ENCODE measurements at places on chromosomes 1 and 21.

GRCh38 chr1:47883963-47884362 is 113.2 kb downstream of the TRABD2B start:
- DNase-seq = no peak

GRCh38 chr1:159282118-159282517 is 20.0 kb upstream of the FCER1A start:
- DNase-seq = no peak

DNA sequence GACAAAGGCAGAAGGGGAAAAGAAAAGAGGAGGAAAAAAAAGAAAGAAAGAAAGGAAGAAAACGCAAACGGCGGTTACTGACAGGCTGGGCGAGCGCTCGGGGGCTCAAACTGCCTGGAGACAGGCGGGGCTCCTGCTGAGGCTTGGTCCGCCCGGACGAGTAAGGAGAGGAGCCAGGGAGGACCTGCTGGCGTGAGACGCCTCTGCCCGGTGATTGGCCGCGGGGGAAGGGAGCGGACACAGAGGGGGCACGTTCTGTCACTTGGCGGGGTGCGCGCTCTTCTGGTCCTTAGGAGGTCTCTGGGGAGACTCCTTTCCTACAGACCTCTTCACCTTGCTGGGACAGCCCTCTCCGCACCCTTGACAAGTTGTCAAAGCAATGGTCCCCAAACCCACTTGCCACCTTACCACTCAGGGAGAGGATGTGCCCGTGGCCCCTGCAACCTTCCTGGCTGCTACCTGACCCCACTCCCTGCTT is 791 bp upstream of the PIK3R3 start:
- no peak for DNase-seq

DNA sequence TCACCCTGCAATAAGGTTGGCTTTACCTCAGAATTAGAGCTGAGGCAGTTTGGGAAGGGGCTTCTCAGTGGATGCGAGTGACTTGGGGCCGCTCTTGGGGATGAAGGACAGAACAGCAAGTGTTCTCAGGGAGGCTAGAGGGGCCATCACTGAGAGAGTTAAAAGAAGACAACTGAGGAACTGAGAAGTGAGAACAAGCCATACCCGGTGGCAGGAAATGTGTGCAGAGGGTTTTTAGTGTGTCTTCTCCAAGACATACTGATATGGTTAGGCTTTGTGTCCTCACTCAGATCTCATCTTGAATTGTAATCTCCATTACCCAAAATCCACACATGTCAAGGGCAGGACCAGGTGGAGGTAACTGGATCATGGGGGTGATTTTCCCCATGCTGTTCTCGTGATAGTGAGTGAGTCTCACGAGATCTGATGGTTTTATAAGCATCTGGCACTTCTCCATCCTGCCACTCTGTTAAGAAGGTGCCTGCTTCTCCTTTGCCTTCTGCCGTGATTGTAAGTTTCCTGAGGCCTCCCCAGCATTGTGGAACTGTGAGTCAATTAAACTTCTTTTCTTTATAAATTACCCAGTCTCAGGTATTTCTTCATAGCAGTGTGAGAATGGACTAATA is 75.8 kb downstream of the PCBP3 start:
- DNase-seq = no peak

DNA sequence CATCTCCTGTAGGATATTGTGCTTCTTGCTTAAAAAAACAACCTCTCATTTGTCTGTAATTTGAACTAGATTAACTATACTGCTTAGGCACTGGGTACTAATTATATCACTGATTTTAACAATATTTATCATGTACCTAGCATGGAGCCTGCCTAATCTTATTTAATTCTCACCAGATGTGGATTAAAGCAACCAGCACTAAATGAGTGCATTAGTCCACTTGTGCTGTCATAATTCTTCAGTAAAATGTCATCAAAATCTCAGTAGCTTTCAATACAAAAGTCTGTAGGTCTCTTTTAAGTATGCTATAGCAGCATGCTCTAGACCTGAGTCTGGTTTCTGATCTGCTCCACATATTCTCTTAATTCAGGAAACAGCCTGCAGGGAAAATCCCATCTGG is 368.1 kb downstream of the NCAM2 start:
- no peak for DNase-seq

DNA sequence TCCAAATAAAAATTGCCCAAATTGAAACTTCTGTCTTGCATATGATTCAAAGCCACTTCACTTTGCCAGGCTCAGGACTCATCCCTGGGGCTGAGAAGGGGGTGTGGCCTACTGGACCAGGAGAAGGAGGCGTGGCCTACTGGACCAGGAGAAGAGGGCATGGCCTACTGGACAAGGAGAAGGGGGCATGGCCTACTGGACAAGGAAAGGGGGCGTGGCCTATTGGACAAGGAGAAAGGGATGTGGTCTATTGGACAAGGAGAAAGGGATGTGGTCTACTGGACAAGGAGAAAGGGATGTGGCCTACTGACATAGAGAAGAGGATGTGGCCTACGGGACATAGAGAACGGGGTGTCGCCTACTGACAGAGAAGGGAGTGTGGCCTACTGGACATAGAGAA is 405.3 kb downstream of the RRAGC start:
- no peak for DNase-seq

DNA sequence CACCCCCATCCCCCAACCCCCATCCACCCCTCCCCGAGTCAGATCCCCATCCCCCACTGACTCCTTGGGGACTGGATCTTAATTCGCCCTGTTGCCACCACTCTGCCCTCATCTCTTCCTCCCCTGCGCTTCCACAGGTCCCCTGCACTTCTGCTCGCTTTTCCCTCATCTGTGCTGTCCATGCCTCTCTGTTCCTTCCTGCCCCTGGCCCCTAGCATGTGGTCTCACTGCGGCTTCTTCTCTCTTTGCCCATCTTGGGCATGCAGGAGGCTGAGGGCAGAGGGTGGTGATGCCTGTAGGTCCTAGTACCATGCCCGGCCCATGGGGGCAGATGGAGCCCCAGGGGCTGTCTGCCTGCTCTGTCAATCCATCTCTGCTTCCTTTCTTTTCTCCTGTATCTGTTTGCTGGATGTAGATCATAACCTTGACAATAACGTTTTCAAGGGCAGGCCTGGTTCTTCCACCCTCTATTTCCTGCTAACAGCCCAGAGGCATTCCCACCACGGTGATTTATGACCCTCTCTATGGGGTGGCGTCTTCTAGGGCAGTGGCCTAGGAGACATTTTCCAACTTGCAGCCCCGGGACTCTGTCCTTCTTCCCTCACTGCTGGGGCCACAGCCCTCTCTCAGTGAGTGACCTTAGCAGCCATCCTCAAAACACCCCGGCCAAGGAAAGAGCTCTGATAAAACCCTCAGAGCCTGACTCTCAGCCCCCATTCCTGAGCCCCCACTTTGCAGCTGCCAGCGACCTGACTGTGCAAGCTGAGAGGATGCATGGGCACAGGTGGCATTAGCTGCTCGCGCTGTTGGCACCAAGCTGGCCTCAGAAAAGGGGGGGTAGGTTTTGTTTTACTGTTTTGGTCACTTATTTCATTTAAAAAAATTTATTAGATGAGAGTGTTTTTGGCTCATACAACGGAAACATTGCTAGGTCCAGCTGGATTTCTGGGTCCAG is 33.9 kb downstream of the TMEM51 start:
- DNase-seq = no peak

DNA sequence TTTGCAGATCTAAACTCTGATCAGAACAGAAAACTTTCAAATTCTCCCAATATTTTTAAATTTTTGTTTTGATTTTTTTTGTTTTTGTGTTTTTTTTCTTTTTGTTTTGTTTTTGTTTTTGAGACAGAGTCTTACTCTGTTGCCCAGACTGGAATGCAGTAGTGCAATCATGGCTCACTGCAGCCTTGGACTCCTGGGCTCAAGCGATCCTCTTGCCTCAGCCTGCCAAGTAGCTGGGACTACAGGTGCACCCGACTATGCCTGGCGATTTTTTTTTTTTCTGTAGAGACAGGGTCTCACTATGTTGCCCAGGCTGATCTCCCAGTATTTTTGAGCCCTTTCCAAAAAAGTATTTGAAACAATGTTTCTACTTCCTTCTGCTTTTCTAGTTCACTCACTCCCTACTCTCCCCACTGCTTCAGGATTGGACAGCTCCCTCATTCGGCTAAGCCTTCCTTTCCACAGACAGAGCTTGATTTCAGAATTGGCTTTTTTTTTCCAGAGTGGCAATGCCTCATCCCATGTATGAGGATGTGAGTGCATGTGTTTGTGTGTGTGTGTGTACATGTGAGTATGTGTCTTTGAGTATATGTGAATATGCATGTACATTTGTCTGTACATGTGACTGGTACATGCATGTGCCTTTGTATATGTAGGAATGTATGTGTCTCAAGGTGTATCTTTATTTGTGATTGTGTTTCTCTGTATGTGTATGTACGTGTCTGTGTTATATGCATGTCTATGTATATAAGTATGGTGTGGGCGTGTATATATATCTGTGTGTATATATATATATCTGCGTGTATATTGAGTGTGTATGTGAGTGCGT is 11.9 kb downstream of the LHX4 start:
- no peak for DNase-seq

- no peak for DNase-seq
Measured at GRCh38 chr1:11169202-11169601, 20.0 kb upstream of the ANGPTL7 start.

GRCh38 chr1:181630398-181630797 is 147.1 kb downstream of the CACNA1E start:
- no peak for DNase-seq

- peak; percentile 12 for DNase-seq
Measured at GRCh38 chr1:222552882-222553281, 5.0 kb upstream of the HHIPL2 start.

GRCh38 chr1:55980582-55980981 is 598.8 kb downstream of the PLPP3 start:
- DNase-seq = no peak

DNA sequence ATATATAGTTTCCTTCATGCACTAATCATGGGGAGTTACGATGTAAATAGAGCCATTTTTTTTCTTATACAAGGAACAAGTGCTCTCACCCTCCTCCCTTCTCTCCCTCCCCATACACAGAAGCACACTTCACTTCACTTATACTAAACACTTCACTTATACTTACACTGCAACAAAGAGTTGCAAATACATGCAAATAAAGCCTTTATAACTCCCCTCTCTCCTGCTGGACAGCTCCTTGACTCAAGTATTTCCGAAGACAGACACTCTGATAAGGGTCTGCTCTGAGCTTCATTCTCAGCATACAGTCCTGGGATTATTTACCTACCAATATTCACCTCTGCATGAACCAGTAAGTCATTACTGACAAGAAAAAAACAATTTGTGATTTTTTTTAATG is 35.6 kb upstream of the ERG start:
- peak; percentile 14 for DNase-seq

- DNase-seq = peak; percentile 94
Measured at GRCh38 chr1:8238141-8239038, 79.5 kb upstream of the SLC45A1 start.

- no peak for DNase-seq
Measured at GRCh38 chr1:64484651-64485050, 14.7 kb downstream of the CACHD1 start.

DNA sequence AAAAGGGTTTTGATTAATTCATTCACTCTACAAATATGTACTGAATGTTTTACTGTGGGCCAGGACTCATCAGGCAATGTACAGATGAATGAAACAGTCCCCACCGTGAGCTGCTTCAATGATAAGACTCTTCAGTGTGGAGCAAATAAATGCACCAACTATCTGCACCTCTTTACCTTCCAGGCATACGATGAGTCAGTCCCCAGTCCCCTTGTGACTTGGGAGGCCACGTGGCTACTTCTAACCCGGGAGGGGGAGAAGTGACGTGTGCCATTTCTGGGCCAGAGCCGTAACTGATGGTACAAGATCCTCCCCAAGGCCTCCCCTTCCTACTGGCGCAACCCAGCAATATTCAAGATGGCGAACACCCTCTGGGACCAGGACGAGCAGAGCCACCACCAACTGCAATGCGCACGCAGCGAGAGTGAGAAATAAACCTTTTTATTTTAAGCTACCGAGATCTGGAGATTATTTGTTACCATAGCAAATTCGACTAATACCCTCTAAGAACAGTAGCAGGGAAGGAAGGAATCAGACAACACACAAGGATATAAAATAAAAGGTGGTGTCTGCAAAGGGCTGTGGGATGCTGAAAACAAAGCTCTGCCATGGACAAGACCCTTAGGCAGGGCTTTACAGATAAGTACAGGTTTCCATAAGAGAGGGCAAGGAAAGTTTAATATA is 74.5 kb downstream of the NPHP4 start:
- DNase-seq = no peak

GRCh38 chr1:186925881-186926669 is 97.3 kb downstream of the PLA2G4A start:
- DNase-seq = peak; percentile 1

DNA sequence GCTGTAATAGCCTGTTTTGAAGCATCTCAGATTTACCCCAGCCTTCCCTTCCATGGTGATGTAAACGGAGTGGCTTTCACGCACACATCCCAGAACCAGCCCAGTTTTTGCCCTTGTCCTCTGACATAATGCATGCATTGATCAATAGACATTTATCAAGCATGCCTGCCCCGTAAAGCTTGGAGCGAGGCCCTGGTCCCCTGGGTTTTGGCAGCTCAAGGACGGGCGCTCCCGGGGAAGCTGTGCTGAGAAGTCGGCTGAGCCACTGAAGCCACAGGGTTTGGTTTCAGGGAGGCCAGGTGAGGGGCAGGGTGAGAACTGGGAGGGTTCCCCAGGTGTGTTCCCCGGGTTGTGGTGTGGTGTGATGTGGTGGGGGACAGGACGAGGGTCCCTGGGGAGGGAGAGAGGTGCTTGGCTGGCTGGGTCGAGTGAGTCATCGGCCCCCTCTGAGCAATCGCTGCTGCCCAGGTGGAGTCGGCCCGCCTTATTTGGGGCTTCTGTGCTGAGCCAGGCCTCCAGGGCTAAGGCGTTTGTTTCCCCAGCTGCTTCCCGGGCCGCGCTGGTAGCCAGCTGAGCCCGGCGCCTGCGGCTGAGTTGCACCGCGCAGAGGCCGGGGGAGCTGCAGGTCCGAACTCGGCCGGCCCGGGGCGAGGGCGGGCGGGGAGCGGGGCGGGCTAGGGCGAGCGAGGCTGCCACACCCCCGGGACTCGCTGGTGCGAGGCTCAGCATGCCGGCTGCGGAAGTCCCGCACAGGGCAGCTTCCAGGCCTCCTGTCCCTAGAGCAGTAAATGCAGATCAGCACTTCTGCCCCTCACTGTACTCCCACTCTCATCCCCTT is 23.6 kb downstream of the ATP2B4 start:
- DNase-seq = peak; percentile 56

GRCh38 chr1:48182439-48182838 is 40.1 kb upstream of the SLC5A9 start:
- no peak for DNase-seq

DNA sequence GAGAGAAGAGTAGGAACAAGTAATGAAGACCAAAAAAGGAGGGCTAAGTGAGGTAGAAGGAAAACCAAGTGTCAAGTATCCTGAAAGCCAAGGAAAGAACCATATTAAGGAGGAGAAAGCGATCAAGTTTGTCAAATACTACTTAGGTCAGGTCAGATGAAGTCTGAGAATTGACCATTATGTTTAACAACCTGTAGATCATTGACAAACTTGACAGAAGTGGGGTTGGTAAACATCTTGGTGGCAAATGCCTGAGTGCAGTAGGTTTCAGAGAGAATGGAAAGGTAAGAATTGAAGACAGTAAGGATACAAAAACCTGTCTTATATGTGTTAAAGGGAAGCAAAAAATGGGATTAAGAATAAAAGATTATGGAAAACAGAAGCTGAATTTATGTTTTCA is 3.7 kb upstream of the CHIA start:
- DNase-seq = no peak

Data from fibroblast of skin of right biceps (primary cell).